ENCODE measurements at places on chromosomes 5 and 9.

GRCh38 chr5:180799194-180799593 is 3.4 kb downstream of the MGAT1 start:
- DNase-seq: no peak

DNA sequence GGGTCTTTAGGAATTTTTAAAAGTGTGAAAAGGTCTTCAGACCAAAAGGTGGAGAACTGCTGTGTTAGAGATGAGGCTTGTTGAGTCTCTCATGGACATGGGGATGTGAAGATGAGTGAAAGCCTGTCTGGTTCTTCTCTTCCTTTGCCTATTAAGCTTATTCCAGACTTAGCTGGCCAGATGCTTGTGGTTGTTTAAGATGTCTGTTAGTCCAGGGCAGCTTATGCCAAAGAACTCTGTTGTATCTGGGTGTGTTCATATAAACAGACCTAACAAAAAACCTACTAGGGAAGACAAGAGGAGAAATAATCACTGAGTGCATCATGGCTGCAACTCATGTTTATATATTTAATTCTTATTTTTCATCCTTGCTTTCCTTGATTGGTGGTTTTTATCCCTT is 57.5 kb upstream of the NCS1 start:
- DNase-seq: no peak

- DNase-seq: no peak
Measured at GRCh38 chr9:75683591-75683990, 206.9 kb upstream of the PCSK5 start.

DNA sequence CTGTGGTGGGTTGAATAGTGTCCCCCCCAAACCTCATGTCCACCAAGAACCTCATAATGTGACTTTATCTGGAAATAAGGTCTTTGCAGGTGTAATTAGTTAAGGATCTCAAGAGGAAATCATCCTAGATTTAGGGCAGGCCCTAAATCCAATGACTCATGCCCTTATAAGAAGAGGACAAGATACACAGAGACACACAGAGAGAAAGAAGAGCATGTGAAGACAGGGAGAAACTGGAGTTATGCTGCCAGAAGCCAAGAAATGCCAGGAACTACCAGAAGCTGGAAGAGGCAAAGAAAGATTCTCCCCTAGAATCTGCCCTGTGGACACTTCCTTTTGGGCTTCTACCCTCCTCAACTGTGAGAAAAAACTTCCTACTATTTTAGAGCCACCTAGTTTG is 8.8 kb downstream of the FAM13B start:
- DNase-seq: no peak

- DNase-seq: no peak
Measured at GRCh38 chr9:84146893-84147710, 166.5 kb downstream of the RMI1 start.

GRCh38 chr5:88666761-88667495 is 216.1 kb downstream of the MEF2C start:
- DNase-seq: no peak

GRCh38 chr5:137630972-137631370 is 104.9 kb downstream of the KLHL3 start:
- DNase-seq: no peak

DNA sequence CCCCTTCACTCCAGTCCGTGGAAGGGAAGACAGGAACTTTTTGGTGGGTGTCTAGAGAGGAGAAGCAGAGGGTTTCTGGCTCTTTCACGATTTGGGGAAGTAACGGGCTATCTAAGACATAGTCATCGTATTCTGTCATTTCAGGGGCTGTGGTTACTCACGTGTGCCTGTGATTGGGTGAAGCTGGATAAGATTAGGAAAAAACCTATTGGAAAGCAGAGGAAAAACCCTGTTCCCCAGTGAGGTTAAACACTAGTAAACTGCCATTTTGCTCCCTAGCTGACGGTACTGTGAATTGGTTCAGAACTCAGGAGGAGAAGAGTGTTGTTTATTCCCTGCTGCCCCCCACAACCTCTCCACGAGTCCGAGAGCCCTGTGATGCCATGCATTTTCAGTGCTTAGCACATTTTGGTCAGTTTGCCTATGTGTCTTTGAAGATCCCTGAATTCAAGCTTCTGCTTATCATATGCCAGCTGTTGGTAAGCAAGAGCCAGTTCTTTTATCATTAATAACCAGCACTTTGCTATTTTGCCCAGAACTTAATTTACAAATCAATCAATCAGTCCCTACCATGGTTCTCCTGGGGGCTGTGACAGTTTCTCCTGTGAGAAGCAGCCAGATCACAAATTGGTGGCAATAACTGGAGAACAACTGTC is 45.1 kb upstream of the ROR2 start:
- no peak for DNase-seq
